ENCODE measurements at places on chromosomes 5 and 9. TPM values are rescaled to one million over a fixed set of nuclear protein-coding genes. Genes with fewer than 3 reads are reported as not detected.

DNA sequence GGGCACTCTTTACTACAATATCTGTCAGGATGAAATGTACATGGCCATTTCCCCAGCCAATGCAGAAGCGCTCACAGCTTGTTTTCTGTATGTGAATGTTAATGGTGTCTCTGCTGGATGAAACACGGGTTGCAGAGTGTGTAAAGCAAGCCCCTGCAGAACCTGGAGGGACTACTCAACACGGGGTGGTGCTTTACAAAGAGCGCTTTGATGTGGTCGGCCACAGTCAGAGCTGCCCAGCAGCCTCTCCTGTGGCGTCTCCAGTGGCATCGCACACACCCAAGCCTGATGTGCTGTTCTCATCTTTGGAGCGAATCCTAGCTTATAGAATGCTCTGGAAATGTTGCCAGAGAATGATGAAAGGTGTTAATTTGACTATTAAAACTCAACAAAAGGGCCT lies 162.7 kb upstream of the NFIL3 start:
- no peak for DNase-seq

- DNase-seq, result no peak
Observed at GRCh38 chr5:178359738-178360137, 127.1 kb upstream of the PHYKPL start.

DNA sequence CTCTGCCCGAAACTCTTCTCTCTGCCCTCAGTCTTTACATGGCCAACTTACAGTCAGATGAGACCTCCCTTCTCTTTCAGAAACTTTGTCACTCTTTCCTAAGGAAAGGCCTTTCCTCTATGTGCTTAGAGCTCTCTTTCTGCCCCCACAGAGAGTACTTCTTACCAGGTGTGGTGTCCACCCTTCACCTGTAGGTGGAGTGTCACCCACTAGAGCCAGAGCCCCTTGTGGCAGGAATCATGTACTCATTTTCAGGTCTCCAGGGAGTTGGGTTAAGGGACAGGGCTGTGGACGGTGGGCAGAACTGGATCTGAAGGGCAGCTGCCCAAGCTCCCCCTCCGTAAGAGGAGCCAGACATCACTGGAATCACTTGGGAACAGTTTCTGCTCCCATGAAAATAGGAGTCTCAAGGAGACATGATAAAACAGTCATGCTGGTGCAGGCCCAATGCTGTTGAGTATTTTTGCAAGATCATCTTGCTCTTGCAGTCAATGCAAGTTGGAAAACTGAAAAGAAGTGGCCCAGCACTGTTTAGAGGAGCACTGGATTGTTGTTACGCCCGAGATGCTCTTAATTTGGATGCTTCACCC lies 436.7 kb downstream of the ZSWIM6 start:
- DNase-seq, result no peak

GRCh38 chr5:139296862-139297326 lies 3.4 kb downstream of the MATR3 start:
- no peak for DNase-seq

- DNase-seq, result no peak
Observed at GRCh38 chr5:36908544-36909260, 32.1 kb downstream of the NIPBL start.

- no peak for DNase-seq
Observed at GRCh38 chr5:113170707-113171106, 194.1 kb downstream of the DCP2 start.

GRCh38 chr9:700365-701282 lies 140.9 kb upstream of the DMRT1 start:
- DNase-seq, result no peak

- DNase-seq, result no peak
Observed at GRCh38 chr5:119379942-119380547, 24.2 kb downstream of the TNFAIP8 start.

GRCh38 chr9:93196096-93197055 lies 12.4 kb downstream of the WNK2 start:
- DNase-seq, result no peak

DNA sequence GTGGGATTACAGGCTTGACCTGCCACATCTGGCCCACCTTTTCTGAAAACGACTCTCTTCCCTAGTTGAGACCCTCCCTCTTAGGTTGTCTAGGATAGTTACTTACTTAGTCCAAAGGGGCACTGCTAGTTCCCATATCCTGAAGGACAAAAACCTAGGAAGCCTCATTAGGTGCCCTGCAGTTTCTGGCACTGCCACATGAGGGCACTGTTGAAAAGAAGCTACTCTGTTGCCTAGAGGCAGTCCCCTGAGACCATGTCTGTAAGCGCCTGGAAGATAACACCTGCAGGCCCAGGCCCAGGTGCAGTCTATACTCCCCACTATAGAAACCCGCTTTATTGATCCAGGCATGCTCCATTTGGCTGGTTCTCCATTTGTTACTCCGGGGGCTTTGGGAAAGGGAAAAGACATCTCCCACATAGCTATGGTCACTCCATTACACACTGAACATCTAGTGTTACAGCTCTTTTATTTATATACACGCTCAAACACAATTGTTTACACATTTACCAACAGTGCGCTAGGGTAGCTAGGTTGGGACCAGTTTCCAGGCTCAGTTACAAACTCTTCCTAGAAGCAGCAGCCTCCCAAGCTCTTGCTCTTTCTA lies 73.4 kb upstream of the PPARGC1B start:
- DNase-seq, result no peak

- no peak for DNase-seq
Observed at GRCh38 chr5:119022017-119022745, 33.8 kb upstream of the DTWD2 start.

- no peak for DNase-seq
Observed at GRCh38 chr9:126947529-126947928, 32.9 kb downstream of the RALGPS1 start.

DNA sequence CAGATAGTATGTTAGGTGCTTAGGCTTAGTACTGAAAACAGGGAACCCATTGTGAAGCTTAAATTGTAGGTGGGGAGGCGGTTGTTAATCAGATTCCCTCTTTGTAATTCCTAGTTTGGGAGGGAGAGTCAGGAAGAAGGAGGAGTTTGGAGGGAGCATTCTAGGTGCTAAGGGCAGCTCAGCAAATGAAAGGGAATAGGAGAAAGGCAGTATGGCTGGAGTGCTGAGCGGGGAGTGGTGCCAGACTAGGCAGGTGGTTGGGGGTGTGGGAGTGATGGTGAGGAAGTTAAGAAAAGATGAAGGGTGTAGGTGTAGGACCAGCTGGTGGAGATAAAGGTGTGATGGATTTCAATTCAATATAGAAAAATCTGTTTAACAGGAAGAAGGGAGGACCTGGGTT lies 11.1 kb upstream of the GARNL3 start:
- DNase-seq, result no peak

DNA sequence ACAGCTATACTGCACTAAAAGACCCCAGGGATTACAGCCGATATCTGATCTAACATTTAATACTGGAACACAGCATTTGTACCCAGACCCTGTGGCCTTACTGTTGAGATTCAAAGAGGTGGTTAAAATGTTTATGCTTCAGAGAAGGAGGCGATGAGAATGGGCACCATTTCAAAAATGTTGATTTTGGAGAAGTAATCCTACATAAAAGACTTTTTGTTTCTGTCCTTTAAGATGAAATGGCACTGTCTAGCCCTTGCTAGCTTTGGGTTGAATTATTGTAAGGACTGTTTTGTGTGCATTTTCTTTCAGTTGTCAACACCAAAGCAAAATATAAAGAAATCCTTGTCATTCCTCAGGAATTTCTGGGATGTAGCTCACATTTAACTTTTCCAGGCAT lies 288.5 kb upstream of the ANKH start:
- no peak for DNase-seq

DNA sequence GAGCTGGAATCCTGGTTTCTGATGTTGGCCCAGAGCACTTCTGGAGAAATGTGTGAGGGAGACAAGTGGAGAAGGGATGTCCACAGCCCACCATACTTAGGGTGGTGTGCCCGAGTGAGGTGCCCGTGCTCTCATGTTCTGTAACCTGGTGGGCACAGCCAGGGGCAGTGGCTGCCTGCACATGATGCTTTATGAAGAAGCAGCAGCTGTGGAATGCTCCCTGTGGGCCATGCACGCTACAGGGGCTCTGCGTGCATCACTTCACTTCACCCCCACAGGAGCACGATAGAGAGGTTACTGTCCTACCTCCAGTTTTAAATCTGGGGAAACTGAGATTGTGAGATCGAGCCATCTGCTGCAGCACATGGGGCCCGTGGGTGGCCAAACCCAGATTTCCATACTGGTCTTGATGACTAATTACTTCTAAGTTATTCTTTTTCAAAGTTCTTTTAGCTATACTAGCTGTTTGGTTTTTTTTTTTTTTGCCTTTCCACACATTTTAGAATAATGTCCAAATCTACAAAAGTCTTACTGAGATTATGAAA lies 441.6 kb downstream of the GADD45G start:
- no peak for DNase-seq

DNA sequence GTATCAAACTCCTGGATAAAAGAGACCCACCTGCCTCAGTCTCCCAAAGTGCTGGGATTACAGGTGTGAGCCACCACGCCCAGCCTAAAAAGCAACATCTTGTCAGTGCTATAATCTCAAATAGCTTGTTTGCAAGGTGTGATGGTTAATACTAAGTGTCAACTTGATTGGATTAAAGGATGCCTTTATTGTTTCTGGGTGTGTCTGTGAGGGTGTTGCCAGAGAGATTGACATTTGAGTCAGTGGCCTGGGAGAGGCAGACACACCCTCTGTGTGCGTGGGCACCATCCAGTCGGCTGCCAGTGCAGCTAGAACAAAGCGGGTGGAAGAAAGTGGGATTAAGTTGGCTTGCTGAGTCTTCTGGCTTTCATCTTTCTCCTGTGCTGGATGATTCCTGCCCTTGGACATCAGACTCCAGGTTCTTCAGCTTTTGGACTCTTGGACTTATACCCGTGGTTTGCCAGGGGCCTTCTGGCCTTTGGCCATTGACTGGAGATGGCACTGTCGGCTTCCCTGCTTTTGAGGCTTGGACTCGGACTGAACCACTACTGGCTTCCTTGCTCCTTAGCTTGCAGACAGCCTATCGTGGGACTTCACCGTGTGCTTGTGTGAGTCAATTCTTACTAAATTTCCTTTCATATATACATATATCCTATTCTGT lies 28.1 kb downstream of the TARS1 start:
- no peak for DNase-seq

GRCh38 chr9:85421641-85422040 lies 320.1 kb downstream of the AGTPBP1 start:
- DNase-seq, result no peak

DNA sequence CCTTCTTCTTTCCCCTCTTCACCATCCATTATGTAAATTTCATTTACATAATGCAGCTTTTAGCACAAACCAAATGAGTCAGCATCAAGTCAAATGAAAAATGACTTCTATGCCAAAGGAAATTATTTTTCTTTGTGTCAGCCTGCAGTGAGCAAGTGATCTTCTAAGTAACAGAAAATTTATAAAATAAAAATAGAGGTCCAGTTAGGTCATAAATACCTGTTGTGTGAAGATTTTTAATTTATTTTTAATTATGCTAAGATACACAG lies 16.7 kb upstream of the THG1L start:
- no peak for DNase-seq

GRCh38 chr5:61993295-61993927 lies 312.6 kb upstream of the KIF2A start:
- no peak for DNase-seq

DNA sequence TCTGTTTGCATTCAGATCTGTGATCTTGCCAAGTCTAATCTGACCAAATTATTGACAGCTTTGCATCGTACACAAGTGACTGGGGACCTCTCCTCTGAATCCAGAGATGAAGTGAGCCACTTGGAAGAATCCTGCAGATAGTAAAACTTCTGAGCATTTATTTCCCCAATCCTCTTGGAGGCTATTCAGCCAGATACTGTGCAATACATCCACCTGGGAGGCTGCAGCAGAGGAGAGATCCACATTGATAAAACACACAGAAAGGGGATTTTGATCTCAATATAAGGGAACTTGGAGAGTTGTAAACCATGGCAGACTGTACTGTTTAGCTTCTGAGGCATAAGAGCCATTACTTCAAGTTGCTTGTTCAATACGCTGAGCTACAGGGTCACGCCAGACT lies 654.6 kb downstream of the MTRR start:
- no peak for DNase-seq

DNA sequence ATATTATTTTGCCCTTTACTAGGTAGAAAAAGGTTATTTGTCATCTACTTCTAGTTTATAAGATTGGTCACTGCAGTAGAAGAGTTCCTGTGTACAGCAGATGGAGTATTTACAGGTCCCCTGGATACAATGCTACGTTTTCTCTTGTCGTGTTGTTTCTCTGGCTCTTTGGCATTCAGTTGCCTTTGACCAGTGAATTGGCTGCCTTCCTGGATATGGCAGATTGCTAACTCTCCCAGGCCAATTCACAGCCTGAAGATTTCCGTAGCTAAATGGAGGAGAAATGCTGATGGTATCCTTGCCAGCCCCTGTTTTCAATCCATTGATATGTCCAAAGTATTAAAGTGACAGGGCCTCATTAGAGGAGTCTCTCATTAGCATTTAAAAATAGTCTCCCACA lies 32.5 kb upstream of the GNAQ start:
- DNase-seq, result no peak

GRCh38 chr9:11319538-11319937 lies 706.7 kb upstream of the PTPRD start:
- DNase-seq, result no peak

The IL3 gene
- polyA plus RNA-seq, result not detected

The IFNA21 gene
- polyA plus RNA-seq, result not detected

The JAKMIP2 gene
- 0.71 TPM for polyA plus RNA-seq

The ZNF366 gene
- polyA plus RNA-seq, result 1.6 TPM

The CDH9 gene
- not detected for polyA plus RNA-seq

The PCDHA3 gene
- 0.17 TPM for polyA plus RNA-seq

The SCGB3A2 gene
- not detected for polyA plus RNA-seq

The GBGT1 gene
- 4.2 TPM for polyA plus RNA-seq

The TPPP gene
- 2.6 TPM for polyA plus RNA-seq

The UBE2QL1 gene
- polyA plus RNA-seq, result under 0.01 TPM

All from sigmoid colon (tissue), 7 donors.